ENCODE measurements at places on chromosomes 16 and 17. TPM values are rescaled to one million over a fixed set of nuclear protein-coding genes. Genes with fewer than 3 reads are reported as not detected.

SCIMP gene
- 3.0 TPM for total RNA-seq

SNAI3 gene
- 1.1 TPM for total RNA-seq

C16orf46 gene
- 0.97 TPM for total RNA-seq

GDPD3 gene
- total RNA-seq: 3.5 TPM

ASPHD1 gene
- 0.50 TPM for total RNA-seq

TP53TG3F gene
- total RNA-seq: not detected

KCNJ16 gene
- total RNA-seq: not detected

TMC8 gene
- total RNA-seq: 2.6 TPM

GRCh38 chr16:89600427-89600826 is 13.0 kb upstream of the DPEP1 start:
- DNase-seq: peak; percentile 16

DNA sequence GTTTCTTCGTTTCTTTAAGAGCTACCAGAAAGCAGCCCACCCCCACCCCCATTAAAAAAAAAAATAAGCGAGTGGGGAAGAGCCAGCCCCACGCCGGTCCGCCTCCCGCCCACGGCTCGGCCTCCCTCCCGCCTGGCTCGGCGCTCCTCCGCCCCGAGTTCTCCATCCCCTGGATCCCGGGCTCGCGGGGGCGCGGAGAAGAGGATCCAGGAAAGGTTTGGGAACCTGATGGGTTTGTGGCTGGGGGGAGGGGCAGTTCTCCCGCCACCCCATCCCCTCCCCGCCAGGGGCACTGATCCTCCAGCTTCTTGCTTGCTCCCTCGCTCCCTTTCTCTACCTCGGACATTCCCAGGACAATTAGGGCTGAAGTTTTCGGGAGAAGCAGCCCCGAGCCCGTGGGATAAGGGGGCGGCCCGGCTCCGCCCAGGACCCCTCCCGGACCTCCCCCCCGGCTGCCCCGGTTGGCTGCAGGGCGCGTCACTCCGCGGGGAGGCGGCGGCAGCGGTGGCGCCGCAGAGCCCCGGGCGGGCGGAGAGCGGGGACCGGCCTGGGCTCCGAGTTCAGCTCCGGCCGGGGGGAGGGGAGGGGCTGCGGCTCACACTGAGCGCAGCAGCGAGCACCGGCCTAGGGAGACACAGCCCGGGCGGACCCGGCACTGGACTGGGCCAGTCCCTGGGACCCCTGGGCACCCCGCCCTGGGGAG is 1.0 kb upstream of the SALL1 start:
- DNase-seq: peak; percentile 91

GRCh38 chr16:85232369-85233142 is 120.3 kb upstream of the CIBAR2 start:
- peak; percentile 57 for DNase-seq

DNA sequence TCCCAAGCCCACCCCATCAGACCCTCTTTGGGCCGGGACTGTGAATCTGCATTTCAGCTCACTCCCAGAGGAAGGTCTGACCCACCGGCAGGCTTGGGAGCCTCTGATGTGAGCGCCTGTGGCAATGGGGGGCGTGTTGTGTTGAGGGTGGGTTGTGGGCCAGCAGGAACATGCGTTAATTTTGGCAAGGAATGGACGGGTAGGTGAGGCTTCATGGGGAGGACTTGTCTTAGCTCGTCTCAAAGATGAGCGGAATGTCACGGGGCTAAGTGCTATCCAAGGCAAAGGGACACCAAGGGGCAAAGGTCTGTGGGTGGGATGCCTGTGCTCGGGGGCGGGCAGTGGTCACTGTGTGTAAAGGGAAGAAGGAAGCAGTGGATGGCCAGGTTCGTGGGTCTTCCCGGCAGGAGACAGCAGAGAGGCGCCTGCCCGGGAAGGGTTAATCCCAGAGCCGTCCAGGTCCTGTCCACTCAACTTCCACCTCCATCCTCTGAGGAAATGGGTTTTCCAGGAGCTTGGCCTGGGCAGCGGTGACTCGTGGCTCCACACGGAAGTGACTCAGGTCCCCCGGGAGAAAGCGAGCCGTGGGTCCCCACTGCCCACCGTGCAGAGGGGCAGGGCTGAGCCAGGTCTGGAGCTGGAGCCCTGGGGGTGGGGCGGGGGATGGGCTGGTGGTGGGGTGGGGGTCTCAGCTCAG is 17.4 kb downstream of the ADGRG1 start:
- peak; percentile 82 for DNase-seq

DNA sequence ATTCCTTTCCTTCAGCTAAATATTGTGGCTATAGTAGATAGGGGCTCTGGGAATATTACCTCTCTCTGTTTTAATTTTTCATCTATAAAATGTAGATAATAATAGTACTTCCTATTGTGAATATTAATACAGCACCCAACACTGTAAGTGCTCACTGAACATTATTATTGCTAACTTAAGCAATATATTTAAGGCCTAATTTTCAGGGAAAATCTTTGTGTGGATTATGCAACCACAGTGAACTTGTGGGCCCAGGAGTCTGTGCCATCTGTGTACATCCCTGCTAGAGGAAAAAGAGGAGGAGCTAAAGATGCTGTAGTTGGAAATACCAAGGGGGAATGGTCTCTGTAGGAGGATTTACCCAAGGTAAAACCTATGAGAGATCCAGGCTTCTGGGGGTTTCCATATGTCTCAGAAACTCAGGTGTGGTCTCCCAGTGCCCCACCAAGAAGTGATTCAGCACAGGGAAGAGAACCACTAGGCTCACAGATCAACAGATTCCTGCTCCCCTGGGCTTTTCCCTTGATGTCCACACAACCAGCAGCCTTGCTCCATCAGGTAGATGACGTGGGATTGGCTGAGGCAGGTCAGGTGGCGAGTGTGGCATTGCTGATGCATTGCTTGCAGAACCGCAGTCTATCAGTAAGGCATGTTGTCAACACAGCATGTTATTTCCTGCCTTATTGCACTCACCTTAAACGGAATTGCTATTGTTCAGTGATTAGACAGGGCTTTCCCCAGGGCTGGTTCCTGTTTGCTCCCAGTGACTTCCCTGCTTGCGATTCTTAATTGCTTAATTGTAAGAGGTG is 1.6 kb upstream of the N4BP1 start:
- DNase-seq: peak; percentile 53

GRCh38 chr16:73013974-73014373 is 34.0 kb downstream of the ZFHX3 start:
- DNase-seq: no peak

DNA sequence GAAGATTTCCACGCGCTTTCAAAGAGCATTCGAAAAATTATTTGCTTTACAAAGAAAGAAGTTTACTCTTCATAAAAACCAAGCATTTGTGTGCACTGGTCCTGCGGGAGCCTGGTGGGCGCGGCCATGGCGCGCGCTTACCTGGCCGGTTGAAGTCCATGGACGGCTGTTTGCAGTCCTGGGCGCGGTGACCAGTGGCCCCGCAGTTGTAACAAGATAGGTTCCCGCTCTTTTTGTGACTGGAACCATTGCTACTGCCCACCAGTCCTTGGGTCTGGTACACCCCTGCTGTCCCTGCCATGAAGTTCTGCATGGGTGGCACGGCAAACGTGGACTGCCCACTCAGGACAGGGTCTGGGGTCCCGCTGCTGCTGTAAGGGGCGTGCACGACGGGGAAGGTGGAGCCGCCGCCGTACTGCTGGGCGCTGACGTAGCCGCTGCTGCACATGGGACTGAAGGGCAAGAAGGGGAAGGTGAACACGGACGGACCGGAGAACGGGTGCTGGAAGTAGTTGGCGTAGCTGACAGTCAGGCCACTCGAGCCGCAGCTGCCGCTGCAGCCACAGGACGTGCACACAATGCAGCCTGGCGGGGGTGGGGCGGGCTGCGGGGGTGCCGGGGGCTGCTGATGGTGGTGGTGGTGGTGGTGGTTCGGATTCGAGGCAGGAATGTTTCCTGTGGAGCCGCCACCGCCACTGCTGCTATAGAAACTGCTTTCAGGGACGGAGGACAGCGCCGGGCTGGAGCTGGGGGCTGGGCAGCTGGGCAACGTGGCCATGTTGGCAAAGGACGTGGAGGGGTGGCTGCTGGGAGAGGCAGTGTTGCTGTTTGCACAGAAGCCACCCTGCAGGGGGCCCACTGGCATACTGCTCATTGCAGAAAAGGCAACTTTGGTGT is 19.5 kb downstream of the MAP1LC3B start:
- DNase-seq: no peak

DNA sequence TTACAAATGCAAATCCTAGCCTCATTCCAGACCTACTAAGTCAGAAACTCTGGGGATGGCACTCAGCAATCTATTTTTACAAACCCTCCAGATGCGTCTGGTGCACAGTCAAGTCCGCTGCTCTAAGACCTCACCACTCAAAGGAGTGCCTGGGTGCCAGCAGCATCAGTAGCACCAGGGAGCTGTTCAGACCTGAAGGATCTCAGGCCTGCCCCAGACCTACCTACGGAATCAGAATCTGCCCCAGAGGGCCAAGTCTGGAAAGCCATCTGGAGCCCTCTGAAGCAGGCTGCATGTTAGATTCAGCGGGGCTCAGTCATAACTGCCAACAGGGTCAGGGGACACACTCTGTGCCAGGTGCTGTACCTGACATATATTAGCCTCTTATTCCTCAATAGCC is 17.6 kb downstream of the MEOX1 start:
- DNase-seq: no peak

GRCh38 chr17:11221196-11221595 is 19.8 kb upstream of the SHISA6 start:
- no peak for DNase-seq

- DNase-seq: no peak
Measured at GRCh38 chr16:26667307-26667706, 399.4 kb upstream of the C16orf82 start.

DNA sequence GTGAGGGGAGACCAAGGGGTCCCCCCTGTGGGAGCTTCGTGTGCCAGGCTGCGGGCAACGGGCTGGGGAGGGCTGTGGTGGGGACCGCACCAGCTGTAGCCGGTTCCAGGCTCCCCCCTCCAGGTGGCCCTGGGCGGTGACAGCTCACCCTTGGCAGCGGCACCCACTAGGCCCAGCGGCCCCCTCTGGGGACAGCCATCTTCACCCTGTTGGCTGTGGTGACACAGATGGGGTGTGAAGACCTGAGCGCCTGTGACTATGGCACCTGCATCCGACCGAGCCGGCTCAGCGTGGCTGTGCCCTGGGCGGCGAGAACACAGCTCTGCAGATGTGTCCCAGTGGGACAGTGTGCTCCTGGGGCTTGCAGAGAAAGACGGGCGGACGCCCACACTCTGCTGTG is 1.1 kb upstream of the C1QTNF8 start:
- no peak for DNase-seq

- peak; percentile 10 for DNase-seq
Measured at GRCh38 chr16:66480265-66481080, 53.4 kb downstream of the BEAN1 start.

GRCh38 chr17:1872254-1872653 is 42.4 kb downstream of the RPA1 start:
- DNase-seq: no peak

- peak; percentile 83 for DNase-seq
Measured at GRCh38 chr17:75720656-75721462, at the start of gene ITGB4. Gene ITGB4, plus strand, starts transcription at chr17:75721459. Its CDS starts 3,245 bp downstream, at chr17:75724704.

DNA sequence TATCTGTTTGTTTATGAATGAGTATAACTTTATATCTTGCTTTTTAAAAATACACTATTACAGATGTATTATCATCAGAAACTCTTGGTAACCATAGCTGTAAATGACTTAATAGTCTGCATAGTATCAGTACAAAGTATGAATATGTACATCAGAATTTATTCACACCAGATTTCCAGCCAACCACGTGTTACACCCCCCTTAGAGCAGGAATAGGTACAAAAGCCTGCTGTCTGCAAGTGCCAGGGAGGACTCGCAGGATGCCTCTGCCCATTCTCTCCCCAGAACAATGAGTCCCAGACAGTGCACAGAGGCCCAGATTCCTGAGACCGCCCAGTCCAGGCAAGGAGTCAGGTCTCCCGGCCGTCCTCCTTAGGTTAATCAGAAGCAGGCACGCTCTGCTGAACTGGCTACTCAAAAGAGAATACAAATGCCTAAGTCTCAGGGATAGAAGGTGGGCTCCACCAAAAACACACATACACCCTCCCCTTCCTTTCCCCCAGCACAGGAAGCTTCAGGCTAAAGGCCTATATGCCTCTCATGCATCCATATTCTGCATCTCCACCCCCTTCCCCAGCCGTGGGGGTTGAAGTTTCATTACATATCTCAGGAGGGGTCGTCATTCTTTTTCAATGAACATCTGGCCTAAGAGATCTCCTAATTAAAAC is 159.1 kb upstream of the CDH11 start:
- no peak for DNase-seq

- DNase-seq: no peak
Measured at GRCh38 chr16:52817696-52818095, 235.0 kb downstream of the CHD9NB start.

DNA sequence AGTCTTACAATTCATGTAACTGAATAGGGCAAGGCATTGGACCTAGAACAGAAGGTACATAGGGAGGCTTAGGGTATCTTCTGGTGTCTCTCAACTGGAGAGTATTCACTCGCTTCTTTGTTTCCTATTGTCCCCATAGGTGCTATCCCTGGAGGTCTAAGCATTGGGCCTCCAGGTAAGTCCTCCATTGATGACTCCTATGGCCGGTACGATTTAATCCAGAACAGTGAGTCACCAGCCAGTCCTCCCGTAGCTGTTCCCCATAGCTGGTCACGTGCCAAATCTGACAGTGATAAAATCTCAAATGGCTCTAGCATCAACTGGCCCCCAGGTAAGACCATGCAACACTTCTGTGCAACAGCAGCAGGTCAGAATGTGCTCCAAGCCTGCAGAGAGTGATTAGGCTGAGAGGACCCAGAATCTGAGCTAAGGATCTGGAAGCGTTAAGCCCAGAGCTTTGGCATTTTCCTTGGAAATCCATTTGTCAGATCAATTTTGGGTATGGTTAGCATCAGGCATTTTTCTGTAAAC is 35.7 kb downstream of the TMC6 start:
- no peak for DNase-seq

GRCh38 chr16:82867485-82867884 is 240.7 kb downstream of the CDH13 start:
- DNase-seq: no peak

DNA sequence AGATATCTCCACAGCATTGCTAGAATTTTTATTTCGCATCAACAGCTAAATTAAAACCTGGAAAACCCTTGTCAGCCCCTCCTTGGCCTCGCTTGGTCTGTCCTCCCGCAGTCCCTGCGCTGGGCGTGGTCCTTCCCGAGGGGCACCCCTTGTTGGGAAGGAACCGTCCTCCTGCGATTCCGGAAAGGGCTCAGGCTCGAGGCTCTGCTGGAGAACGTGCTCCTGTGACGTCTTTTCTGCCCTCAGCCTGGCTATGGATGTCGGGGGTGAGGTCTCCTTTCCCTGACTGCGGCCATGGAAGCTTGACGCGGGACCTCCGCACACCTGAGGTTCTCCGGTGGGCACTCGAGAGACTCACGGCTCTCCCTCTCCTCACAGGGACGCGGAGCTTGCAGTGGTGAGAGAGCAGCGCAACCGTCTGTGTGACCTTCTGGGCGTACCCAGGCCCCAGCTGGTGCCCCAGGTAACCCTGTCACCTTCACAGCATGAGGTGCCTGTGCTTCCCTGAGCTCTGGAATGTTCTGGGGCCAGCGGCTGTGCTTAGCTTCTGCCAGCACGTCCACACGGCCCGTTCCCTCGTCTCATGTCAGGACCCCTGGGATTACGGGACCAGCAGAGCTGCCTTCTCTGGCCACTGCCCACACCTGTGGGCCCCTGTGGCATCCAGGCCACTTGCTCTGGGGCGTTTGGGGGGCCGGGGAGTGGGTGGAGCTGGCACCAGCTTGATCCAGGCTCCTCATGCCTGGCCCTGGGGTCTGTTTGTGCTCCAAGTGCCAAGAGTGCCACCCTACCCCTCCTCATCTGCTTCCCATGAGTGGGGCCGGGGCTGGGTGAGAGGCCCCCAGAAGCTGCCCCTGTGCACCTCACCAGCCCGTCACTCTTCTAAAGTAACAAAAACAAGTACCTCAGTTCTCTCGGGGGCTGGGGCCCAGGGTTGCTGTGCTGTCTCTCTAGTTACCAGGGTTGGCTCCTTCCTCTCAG is 101.5 kb upstream of the ZNF750 start:
- DNase-seq: no peak

GRCh38 chr17:4980644-4981216 is 6.7 kb downstream of the CAMTA2 start:
- DNase-seq: peak; percentile 26
